ENCODE measurements at places on chromosomes 6 and 20. TPM values are rescaled to one million over a fixed set of nuclear protein-coding genes. Genes with fewer than 3 reads are reported as not detected.

GRCh38 chr6:168165373-168165772, 86.4 kb upstream of the FRMD1 start:
- peaks cover 12% of the 10 kb centered on the region for H3K4me1 ChIP-seq
- H3K4me3 ChIP-seq = no peak overlapping the region
- H3K27ac ChIP-seq = peak overlapping the region; percentile 12
- DNase-seq = no peak
- no peaks in the 10 kb centered on the region for H3K27me3 ChIP-seq

DNA sequence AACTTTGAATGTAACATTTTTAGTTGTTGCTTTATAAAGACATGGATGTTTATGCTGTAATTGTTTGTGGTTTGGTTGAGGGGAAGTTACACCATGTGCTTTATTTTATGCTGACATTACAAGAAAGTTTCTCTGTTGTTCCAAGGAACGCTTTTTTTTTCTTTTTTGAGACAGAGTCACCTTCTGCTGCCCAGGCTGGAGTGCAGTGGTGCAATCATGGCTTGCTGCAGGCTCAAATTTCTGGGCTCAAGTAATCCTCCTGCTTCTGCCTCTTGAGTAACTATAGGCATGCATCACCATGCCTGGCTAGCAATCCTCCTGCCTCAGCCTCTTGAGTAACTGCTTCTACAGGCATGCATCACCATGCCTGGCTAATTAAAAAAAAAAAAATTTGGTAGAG, 21.0 kb upstream of the IFNGR1 start:
- no peak for DNase-seq
- no peak overlapping the region for H3K27ac ChIP-seq
- H3K27me3 ChIP-seq = peaks cover 3% of the 10 kb centered on the region
- no peak overlapping the region for H3K4me3 ChIP-seq

GRCh38 chr20:42945234-42945994, 244.3 kb downstream of the PTPRT start:
- peaks cover 7% of the 10 kb centered on the region for H3K4me1 ChIP-seq
- H3K4me3 ChIP-seq = no peak overlapping the region
- DNase-seq = no peak
- H3K27ac ChIP-seq = no peak overlapping the region
- no peaks in the 10 kb centered on the region for H3K27me3 ChIP-seq
- no peaks in the 10 kb centered on the region for H3K36me3 ChIP-seq

GRCh38 chr20:37941992-37942391, 39.1 kb downstream of the VSTM2L start:
- H3K4me1 ChIP-seq = peaks cover 13% of the 10 kb centered on the region
- H3K27ac ChIP-seq = no peak overlapping the region
- H3K27me3 ChIP-seq = no peaks in the 10 kb centered on the region
- no peak for DNase-seq
- no peaks in the 10 kb centered on the region for H3K36me3 ChIP-seq
- H3K4me3 ChIP-seq = no peak overlapping the region

- no peaks in the 10 kb centered on the region for H3K36me3 ChIP-seq
- peaks cover 21% of the 10 kb centered on the region for H3K4me1 ChIP-seq
- H3K27me3 ChIP-seq = no peaks in the 10 kb centered on the region
- no peak overlapping the region for H3K4me3 ChIP-seq
- no peak overlapping the region for H3K27ac ChIP-seq
These were observed 38.7 kb upstream of the SLC17A4 start for GRCh38 chr6:25715794-25716193.

- H3K27me3 ChIP-seq = no peaks in the 10 kb centered on the region
- H3K27ac ChIP-seq = no peak overlapping the region
- no peaks in the 10 kb centered on the region for H3K36me3 ChIP-seq
- DNase-seq = no peak
- no peaks in the 10 kb centered on the region for H3K4me1 ChIP-seq
These were observed 4.7 kb upstream of the TRMT11 start for GRCh38 chr6:125981571-125982185.

- no peak for DNase-seq
- no peak overlapping the region for H3K27ac ChIP-seq
- H3K4me3 ChIP-seq = no peak overlapping the region
- no peaks in the 10 kb centered on the region for H3K4me1 ChIP-seq
- peaks cover 34% of the 10 kb centered on the region for H3K36me3 ChIP-seq
- no peaks in the 10 kb centered on the region for H3K27me3 ChIP-seq
These were observed 36.8 kb downstream of the RSPH3 start for GRCh38 chr6:158963020-158963808.

DNA sequence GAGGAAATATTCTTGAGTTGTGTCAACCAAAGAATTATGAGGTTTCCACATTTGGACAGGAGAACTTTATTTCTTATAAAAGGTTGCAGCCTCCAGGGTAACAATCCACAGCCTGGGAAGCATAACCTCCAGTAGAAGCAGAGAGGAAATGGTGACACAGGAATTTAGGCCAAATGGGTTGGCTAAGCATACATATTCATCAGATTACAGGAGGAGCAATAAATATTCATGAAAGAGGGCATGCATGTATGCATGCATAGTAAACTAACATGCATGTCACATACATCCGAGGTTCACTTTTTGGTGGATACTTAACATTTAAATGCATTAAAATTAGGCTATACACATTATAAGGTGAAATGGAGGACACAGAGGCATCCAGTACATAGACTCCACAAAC, 55.7 kb upstream of the NT5E start:
- no peak overlapping the region for H3K27ac ChIP-seq
- no peaks in the 10 kb centered on the region for H3K4me1 ChIP-seq
- H3K4me3 ChIP-seq = no peak overlapping the region
- no peak for DNase-seq
- H3K27me3 ChIP-seq = no peaks in the 10 kb centered on the region
- no peaks in the 10 kb centered on the region for H3K36me3 ChIP-seq

DNA sequence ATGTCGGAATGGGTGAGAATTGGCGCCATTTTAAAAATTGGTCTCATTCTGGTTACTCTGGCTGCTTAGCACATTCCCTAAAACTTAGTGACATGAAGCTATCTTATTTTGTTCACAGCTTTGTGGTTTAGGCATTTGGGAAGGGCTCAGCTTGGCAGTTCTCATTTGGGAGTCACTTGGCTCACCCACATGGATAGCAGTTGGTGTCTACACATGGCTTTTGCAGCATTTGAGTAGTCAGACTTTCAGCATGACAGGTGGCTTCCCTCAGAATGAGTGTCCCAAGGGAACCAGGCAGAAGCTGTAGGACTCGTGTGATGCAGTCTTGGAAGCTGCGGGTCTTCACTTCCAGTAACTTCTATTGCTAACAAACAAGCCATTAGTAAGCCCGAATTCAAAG, 64.6 kb downstream of the UST start:
- no peaks in the 10 kb centered on the region for H3K27me3 ChIP-seq
- H3K4me1 ChIP-seq = peaks cover 14% of the 10 kb centered on the region
- H3K36me3 ChIP-seq = peaks cover 6% of the 10 kb centered on the region
- no peak overlapping the region for H3K4me3 ChIP-seq
- no peak for DNase-seq
- H3K27ac ChIP-seq = no peak overlapping the region

- no peak overlapping the region for H3K4me3 ChIP-seq
- DNase-seq = no peak
- no peaks in the 10 kb centered on the region for H3K27me3 ChIP-seq
- H3K36me3 ChIP-seq = peaks cover 30% of the 10 kb centered on the region
- peaks cover 5% of the 10 kb centered on the region for H3K4me1 ChIP-seq
These were observed 34.5 kb upstream of the MPC1 start for GRCh38 chr6:166417285-166417691.

DNA sequence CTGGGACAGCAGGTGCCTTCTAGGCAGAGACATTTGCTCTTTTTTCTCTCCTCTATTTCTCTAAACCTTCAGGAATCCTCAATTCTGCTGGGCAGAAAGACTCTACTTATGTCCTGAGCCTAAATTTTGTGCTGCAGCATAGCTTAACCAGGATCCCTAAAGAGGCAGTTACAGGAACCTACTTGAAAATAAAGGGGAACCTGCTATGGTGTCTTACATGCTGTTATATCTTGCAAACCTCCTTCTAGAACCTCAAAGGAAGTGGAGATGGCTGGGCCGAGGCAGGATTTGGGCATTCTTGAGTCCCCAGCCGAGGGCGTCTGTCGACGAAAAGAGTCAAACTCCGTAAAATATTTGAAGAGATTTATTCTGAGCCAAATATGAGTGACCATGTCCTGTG, 17.1 kb upstream of the GMNN start:
- no peaks in the 10 kb centered on the region for H3K27me3 ChIP-seq
- H3K4me1 ChIP-seq = peaks cover 3% of the 10 kb centered on the region
- no peak overlapping the region for H3K27ac ChIP-seq
- H3K4me3 ChIP-seq = no peak overlapping the region
- H3K36me3 ChIP-seq = no peaks in the 10 kb centered on the region

DNA sequence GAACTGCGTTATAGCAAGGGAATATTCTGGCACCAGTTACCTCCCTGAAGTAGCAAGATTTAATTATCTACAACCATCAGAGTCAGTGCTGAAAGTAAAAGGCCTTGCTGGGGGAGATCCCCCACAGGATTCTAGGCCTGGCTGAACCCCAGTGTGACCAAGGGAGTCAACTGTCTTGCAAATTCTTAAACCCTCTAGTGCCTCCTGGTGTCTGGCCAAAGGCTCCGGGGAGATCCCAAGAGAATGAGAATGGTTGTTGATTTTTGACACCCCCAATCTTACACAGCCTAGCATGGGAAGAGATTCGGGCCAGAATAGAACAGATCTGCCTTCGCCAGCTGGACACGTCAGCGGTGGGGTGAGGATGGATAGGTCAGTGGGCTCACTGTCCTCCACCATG, 179.4 kb downstream of the ERMARD start:
- DNase-seq = no peak
- peaks cover 5% of the 10 kb centered on the region for H3K36me3 ChIP-seq
- no peak overlapping the region for H3K4me3 ChIP-seq
- H3K27ac ChIP-seq = no peak overlapping the region

DNA sequence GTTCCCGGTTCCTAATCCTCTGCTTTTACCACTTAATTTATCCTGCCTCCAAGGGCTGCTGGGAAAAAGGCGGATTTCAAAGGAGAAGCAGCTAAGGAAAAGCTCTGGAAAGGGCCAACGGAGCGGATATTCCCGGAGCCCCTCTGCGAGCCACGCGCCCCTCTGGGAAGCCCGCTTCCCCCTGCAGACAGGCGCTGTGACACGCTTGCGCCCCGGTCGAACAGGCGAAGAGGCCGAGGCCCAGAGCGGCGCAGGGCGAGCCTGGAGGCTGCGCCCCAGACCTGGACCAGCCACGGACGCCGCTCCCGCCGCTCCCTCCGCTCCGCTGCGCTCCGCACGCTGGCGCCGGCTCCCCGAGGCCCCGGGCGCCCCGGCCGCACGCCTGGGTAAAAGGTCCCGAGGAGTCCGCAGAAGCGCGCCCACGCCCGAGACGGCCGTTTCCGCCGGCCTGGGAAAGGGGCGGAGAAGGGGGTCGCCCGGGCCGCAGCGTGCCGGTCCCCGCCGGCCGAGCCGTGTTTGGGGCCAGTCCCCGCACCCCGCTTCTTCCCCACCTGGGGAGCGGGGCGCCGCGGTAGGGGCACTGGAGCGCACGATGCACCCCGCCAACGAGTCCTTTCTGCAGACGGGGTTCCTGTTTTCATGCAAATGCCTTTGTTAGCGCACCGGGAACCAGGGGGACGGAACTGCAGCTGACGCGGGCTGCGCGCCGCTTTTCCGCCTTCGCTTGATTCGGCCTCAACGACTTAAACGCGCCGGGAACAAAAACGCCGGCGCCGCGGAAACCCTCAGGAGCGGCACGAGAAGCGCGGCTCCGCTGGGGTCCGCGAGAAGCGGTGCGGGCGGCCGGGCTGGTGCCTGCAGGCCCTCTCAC, 91.9 kb upstream of the SIRPA start:
- H3K27ac ChIP-seq = no peak overlapping the region
- peaks cover 18% of the 10 kb centered on the region for H3K27me3 ChIP-seq
- peak; percentile 58 for DNase-seq
- H3K4me1 ChIP-seq = peaks cover 19% of the 10 kb centered on the region
- H3K4me3 ChIP-seq = peak overlapping the region; percentile 89

DNA sequence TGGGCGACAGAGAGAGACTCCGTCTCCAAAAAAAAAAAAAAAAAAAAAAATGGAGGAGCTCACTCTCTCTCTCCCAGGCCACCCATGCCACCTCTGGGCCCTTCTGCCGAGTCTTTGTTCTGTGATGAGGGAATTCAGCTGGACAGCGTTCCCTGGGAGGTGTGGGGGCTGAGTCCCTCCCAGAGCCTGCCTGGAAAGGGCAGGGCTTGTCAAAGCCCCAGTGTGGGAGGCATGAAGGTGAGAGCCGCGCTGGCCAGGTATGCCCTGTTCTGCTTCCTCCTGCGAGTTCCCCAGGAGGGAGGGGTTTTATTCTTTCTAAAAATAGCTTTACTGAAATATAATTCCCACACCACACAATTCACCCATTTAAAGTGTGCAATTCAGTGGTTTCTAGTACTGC, 69.6 kb downstream of the TMEM242 start:
- no peaks in the 10 kb centered on the region for H3K36me3 ChIP-seq
- H3K4me3 ChIP-seq = no peak overlapping the region
- H3K27me3 ChIP-seq = peaks cover 4% of the 10 kb centered on the region

DNA sequence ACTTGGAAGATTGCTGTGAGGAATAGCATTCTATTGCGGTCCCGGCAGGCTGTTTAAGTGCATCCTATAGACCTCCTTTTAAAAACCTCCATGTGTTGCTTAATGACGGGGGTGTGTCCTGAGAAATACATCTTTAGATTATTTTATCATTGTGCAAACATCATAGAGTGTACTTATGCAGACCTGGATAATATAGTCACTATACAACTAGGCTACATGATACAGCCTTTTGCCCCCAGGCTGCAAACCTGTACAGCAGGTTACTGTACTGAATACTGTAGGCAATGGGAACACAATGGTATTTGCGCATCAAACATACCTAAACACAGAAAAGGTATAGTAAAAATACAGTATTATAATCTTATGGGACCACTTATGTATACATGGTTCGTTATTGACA, 175.6 kb downstream of the RNF144B start:
- H3K36me3 ChIP-seq = no peaks in the 10 kb centered on the region
- H3K4me3 ChIP-seq = no peak overlapping the region
- no peaks in the 10 kb centered on the region for H3K27me3 ChIP-seq
- peaks cover 12% of the 10 kb centered on the region for H3K4me1 ChIP-seq

- DNase-seq = no peak
- peaks cover 5% of the 10 kb centered on the region for H3K4me1 ChIP-seq
- no peak overlapping the region for H3K4me3 ChIP-seq
- no peak overlapping the region for H3K27ac ChIP-seq
These were observed 64.9 kb downstream of the SYCP2L start for GRCh38 chr6:10951675-10952282.

The PTGIS gene
- 7.1 TPM for total RNA-seq

The RBPJL gene
- total RNA-seq = not detected

The PDE10A gene
- total RNA-seq = 26.2 TPM

The GJA10 gene
- total RNA-seq = not detected

The RNF182 gene
- 3.0 TPM for total RNA-seq

The LY6G6C gene
- total RNA-seq = 1.2 TPM

The NTSR1 gene
- not detected for total RNA-seq

The IP6K3 gene
- total RNA-seq = 0.89 TPM

Data from neural crest cell (in vitro differentiated cells).